ENCODE measurements at places on chromosomes 7 and 10.

DNA sequence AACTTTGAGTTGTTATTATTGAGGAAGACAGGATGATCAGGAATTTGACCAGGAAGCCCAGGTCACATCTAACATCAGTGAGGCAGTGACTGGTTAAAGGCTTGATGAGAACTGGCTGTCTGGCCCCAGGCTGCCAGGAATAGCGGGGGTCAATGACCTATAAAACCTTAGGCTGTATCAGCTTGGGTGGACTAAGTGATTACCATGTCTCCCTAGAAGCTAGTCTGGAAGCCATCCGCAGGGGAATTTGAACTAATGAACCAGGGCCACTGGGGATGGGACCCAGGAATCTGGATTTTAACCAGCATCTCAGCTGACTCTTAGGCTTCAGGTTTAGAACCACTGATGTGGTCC lies 56.6 kb downstream of the BPGM start:
- DNase-seq: no peak

DNA sequence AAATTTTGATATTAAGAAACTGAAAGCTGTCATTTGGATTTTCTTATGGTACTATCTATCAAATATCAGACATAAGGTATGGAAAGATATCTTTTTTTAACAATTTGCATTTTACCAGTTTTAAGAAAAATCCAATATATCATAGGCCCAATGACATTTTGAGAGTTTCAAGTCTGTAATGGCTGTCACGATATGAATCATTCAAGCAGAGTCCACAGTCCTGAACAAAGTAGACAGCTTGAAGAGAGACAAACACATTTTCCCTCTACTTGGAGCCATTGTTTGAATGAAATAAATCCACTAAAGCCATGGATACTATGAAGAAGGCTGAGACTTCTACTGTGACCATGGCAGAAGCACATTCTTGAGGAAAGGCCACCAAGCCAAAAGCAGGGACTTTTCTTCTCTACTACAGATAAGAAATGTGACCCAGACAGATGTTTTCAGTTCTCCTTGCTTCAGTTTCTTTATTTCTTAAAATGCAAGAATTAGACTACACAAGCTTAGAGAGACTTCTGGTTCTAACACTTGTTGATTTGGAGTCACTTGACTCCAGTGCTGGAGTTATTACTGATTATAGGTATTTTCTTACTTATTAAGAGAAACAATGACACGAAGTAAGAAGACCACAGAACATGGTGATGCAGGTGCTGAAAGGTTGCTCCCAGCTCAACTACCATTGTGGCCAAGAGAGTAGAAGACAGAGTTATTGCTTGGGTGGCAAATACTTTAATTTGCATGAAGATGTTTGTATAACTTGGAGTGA lies 429.1 kb downstream of the KIF20B start:
- no peak for DNase-seq

GRCh38 chr10:55329796-55330195 lies 528.8 kb upstream of the PCDH15 start:
- DNase-seq: no peak

- DNase-seq: no peak
Measured at GRCh38 chr10:121245754-121246153, 352.5 kb downstream of the FGFR2 start.

GRCh38 chr7:80392229-80393169 lies 119.4 kb downstream of the GNAT3 start:
- DNase-seq: no peak

DNA sequence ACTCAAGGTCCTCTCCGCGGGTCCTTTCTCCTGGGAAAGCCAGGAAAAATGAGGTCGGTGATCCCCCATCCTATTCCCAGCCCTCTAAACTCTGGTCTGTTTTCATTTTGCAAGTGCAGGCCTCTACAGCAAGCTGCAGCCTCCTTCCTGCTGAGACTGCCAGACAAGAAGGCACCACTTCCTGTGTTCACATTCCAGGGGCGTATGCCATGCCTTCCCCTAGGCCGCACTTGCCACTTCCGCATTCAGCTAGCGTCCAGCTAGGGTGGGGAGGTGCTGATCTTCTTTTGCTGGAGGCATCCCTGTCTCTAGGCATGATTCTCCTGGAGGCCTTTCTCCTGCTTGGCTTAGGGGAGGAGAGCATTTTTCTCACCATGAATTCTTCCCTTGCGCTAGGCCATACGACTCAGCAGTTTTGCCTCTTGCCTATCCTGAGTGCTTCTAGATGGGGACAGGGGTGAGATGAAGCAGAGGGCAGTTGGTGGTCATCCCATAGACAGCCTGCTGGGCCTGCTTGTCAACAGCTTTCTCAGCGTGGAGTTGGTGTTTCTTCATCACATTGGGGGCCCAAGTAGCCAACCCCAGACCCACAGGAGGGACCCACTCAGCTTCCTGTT lies 328.9 kb downstream of the RPS24 start:
- no peak for DNase-seq

DNA sequence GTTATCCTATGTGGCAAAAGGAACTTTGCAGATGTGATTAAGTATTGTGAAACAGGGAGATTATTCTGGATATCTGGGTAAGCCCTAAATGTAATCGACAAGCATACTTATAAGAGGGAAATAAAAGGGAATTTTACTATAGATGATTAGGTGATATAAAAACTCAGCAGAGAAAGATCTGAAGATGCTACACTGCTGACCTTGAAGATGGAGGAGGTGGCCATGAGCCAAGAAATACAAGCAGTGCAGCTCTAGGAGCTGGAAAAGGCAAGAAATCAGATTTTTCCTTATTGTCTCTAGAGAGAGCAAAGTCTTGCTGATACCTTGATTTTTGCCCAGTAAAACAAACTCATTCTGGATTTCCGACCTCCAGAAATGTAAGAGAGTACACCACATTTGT lies 67.7 kb downstream of the BRAF start:
- no peak for DNase-seq

DNA sequence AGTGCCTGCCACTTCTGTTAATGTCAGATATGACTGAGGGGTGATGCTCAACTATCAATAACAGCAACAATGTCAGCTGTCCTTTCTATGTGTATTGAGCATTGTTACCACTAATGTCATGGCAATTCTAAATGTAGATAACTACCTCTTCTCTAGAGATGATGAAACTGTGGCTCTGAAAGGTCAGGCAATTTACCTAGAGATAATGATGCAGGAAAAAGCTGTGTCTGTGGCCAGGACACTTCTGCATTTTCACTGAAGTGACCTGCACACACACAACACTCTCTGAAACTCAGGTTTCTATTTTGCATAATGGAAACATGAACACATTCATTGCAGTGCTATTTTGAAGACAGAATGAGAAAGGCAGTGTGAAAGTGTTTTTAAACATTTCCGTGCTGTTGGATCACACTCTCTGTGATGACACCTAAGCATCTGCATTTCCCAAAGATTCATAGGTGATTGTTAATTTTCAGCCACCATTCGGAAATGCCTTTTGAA lies 148.2 kb downstream of the KCND2 start:
- no peak for DNase-seq

DNA sequence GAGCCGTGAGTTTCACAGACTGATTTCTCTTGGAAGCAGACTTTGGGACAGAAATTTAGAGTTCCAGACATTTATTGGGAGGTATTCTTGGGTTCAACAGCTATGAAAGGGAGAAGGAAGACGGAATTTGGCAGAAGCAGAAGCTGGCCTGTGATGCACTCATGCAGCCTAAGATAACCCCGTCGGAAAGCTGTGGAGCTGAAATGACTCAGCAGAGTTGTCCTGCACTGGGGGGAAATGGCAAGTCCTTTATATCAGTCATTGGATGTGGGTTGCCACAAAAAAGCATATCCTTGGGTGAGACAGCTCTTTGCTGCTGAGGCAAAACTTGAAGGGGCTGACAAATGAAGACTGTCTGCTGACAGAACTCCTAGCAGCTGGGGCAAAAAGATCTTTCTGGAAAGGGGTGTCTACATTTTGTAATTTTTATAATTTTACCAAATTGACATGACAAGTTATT lies 11.5 kb upstream of the MICU1 start:
- no peak for DNase-seq

GRCh38 chr10:85026878-85027467 lies 698.6 kb downstream of the CCSER2 start:
- no peak for DNase-seq

- DNase-seq: no peak
Measured at GRCh38 chr10:86708783-86709380, 40.6 kb downstream of the LDB3 start.

GRCh38 chr7:117087639-117088396 lies 134.5 kb downstream of the ST7 start:
- no peak for DNase-seq

GRCh38 chr7:79403451-79403850 lies 50.0 kb downstream of the MAGI2 start:
- no peak for DNase-seq

DNA sequence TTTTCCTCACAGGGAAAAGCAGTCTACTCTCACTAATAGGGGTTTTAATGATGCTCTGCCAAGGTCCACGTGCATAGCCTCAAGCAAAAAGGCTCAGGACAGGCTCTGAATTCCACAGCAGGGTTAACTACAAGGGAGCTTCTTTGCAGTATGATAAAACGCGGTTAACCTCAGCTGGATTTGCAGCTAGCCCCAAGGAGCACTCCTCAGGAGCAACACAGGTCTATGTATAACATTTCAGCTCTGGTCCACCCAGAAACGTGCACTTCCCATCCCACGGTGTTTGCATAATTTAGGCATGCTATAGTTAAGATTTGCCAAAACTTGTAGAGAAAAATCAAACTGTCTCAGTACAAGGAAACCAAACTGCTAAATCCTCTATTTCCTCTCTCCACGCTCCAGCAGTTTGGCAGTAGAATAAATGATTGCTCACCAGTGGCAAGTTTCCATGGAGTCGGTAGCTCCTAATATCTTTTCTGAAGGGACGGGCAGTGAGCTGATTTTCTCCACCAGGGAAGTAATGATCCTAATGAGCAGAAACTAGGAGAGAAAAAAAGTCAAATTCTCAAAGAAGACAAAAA lies 13.1 kb upstream of the ASB4 start:
- DNase-seq: no peak

DNA sequence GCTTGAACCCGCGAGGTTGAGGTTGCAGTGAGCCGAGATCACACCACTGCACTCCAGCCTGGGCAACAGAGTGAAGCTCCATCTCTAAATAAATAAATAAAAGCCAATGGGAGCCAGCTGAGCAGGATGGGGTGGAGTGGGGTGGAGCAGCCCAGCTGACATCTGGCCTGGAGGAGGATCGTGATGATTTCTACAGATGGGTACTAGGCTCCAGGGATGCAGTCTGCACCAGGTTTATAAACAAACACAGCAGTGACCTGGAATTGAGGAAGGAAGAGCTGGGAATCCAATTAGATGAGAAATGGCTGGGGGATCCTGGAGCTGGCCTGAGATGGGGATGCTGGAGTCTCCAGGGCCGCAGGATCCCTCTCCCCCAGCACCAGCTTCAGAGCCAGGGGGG lies 7.3 kb upstream of the GRIFIN start:
- DNase-seq: no peak

DNA sequence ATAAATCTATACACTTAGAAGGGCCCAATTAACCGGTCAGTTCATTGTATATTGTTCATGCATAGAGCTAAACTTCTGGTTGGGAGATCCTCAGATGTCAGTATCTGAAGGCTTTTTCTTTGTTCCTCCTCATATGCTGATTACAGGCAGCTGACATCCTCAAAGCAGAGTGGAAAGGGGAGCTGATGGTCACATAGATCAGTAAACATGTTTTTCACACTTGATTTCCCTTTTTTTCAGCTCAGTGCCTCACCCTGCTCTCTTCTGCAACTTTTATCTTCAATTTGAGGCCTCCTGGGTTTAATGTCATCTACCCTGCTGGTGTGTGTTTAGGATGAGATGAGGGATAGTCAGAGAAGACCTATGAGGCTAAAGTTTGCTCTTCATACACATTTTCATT lies 297.9 kb upstream of the FZD1 start:
- DNase-seq: no peak

- DNase-seq: peak; percentile 2
Measured at GRCh38 chr7:129438839-129439651, 4.8 kb downstream of the STRIP2 start.

- peak; percentile 79 for DNase-seq
Measured at GRCh38 chr10:124588736-124589490, 127.3 kb downstream of the LHPP start.

- DNase-seq: no peak
Measured at GRCh38 chr7:65809259-65809981, 63.5 kb upstream of the VKORC1L1 start.

DNA sequence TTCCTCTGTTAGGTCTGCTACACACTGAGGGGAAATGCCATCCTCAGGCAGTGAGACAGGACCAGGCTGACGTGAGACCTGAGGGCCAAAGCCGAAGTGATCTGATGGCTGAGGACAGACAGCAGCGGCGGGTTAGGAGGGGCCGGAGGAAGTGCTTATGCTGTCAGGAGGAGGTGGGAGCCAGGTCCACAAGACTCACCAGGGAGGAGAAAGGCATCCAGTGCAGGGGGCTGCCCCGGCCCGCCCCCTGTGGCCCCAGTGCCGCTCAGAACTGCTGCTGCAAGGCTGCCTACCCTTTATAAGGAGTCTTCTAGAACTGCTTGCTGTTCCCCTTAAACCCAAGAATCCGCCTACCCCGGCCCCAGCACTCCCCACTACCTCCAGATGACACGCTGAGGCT lies 19.8 kb downstream of the AKR1E2 start:
- no peak for DNase-seq

GRCh38 chr10:88618496-88618895 lies 31.9 kb downstream of the LIPJ start:
- DNase-seq: no peak

DNA sequence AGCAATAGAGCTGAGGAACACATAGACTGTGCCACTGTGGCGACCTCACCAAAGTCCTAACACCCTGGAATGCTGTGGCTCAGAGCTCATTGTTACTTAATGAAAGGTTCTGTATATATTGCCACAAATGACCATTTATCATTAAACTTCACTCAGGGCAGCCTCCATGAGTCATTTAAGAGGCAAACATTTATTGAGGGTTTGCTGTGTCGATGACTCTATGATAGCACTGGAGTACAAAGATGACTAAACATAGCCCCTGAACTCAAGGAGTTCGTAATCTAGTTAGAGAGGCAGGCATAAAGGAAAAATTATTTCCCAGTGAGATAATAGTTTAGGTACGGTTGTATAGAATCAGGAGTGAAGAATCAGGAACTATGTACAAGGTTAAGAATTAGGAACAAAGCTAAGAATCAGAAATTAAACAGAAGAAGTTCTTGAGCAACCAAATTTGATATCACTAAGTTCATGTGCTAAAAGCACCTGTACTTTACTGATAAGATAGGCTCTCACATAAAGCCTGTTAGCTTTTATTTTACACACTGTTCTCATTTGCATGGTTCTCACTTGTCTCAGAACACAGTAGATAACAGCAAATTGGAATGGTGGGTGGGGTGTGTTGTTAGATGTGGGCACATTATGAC lies 7.9 kb downstream of the ENTPD7 start:
- DNase-seq: no peak

GRCh38 chr7:93374345-93374940 lies 142.3 kb downstream of the VPS50 start:
- DNase-seq: no peak

DNA sequence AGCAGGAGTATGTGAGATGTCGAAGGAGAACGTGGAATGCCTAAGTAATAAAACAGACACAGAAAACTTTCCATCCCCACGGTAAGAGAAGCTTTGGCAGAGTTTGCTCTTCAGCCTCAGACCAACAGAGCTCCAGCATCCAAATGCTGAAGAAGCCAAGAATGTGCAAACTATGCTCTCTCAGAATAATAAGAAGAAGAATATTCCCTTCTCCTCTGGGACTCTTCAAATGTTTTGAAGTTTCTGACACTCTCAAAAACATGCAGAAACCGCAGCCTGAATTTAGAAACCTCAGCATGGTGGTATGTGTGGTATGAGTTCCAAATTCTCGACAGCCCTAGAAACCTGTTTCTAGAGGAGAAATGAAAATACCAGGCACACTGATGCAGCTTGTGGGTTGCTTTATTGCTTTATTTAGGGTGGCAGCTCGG lies 113.3 kb downstream of the KCNMA1 start:
- no peak for DNase-seq

Measured in left renal cortex interstitium (tissue), 4 donors.